ENCODE measurements at places on chromosomes 1 and 21. TPM values are rescaled to one million over a fixed set of nuclear protein-coding genes. Genes with fewer than 3 reads are reported as not detected.

Gene TEX38
- 0.27 TPM for polyA plus RNA-seq

Gene S100A14
- 18.7 TPM for polyA plus RNA-seq

Gene GJB5
- not detected for polyA plus RNA-seq

Gene MMEL1
- polyA plus RNA-seq, result 2.7 TPM

Gene RIPK4
- polyA plus RNA-seq, result 22.4 TPM

Gene CASZ1
- polyA plus RNA-seq, result 24.5 TPM

DNA sequence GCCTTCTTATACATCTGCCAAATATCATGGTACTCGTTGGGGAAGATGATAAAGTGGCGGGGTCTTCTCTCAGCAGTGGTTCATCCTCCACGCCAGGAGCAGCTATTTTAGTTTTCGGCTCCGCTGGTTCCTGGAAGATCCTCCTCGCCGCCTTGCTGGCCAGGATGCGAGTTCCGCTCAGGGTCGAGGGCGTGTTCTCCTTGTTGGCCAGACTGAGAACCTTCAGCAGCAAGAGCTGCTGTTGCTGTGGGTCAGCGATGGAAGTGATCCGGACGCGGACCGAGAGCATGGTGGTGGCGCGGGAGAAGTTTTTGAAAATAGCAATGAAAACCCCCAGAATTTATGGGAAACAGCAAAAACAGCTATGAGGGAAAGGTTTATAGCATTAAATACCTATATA lies 11.4 kb upstream of the CFAP126 start:
- DNase-seq, result no peak

DNA sequence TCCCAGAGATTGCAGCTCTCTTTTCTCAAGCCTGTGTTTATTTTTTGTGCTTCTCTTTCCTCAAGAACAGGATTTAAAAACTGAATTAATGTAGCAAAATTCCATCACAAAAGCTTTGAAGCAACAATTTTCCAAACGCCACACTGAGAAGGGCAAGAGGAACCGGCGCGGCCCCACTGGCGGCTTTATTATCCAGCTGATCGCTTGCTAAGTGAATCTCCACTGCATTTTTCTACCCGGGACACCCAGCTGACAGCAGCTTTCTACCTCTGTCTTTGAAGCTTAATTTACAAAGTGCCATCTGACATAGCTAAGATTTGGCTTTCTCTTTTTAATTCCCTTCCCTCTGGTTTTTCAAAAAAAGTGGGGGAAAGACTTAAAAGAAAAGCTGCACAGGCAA lies 369.3 kb upstream of the C1orf174 start:
- no peak for DNase-seq

DNA sequence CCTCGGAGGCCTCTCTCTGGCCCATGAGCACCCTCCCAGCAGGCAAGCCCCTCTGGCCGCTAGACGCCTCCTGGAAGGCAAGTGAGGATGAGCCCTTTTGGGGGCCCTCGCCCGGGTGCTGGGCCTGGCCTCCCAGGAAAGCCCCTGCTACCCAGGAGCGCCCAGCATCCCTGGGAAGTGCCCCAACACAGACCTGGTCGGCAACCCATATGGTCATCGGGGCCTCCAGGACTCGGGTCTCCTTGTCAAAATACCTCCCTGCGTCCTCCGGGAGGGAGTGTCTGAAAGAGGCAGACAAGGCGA lies 21.0 kb upstream of the TMEM52 start:
- no peak for DNase-seq

GRCh38 chr21:35556536-35556935 lies 503.8 kb downstream of the SETD4 start:
- no peak for DNase-seq

DNA sequence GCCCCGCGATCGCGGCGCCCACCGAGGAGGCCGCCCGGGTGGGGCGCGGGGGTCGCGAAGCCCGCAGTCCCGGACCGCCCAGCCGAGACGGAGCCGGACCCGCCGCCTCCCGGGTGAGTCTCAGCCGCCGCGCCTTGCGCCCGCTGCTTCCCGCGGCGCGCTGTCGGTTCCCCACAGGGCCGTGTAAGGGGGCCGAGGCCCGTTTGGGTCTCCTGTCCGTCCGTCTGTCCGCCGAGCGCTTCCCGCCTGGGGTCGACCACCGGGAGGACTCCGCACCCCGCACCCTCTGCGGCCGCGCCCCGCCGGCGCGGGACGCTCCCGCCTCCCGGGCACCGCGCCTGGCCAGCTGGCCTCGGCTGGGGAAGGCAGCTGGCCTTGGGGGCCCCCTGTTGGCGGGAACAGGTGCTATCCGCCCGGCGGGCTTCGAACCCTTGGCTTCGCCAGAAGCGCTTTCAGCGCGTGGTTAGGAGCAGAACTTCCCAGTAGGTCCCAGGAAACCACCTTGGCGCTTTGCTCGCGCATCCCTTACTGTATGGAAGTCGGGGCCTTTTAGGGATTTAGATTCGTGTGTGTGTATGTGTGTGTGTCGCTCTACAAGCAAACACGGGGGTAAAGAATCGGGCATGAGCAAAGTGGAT lies 414 bp downstream of the TMEM51 start:
- DNase-seq, result no peak

GRCh38 chr1:16155537-16156410 lies at the start of gene EPHA2:
EPHA2 (minus strand) TSS chr1:16156069; CDS start chr1:16155932, 137 bp downstream.
- DNase-seq, result peak; percentile 83

DNA sequence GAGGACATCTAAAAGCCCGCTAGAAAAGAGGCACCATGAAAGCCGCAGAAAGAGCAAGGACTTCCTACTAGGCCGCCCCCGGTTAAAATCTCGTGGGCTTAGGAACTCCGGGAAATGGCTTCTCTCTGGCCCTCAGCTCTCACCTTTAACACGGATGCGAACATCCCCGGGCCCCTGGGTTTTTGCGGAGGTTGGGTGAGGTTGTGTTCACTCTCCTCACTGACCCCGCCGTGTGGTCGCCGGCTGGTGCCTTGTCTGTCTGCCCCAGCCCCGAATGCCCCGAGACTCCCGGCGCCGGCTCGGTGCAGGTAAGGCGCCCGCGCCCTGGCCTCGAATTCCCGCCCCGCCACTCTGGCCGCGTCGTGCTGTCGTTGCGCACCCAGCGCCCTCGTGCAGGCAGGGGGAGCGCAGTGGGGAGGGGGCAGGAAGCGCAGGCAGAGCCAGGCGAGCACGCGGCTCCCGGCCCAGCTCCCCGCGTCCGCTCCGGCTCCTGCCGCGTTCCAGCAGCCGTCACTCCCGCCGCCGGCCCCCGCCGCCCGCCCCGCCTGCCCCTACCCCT lies at the start of gene SHISAL2A:
TSS of gene SHISAL2A (plus strand) at position 437 of the 559 bp plus-strand sequence. CDS start 326 bp downstream, outside the sequence.
- no peak for DNase-seq

DNA sequence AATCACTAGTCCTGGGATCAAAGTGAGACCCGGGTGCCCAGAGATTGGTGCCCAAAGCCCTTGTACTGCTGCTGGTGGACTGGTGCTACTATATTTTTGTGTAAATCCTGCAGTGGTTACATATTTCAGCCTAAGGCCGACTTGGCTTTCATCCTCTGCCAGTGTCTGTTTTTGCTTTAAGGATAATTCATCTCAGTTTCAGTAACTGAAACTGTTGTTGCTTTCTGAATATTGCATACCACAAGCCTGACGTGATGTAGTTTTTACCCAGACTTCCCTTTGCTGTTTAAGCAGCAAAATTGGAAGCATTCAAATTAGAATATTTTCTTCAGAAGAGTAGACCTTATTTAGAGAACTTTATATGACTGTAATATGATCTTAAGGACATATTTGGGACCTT lies 341.8 kb downstream of the RYR2 start:
- DNase-seq, result no peak

DNA sequence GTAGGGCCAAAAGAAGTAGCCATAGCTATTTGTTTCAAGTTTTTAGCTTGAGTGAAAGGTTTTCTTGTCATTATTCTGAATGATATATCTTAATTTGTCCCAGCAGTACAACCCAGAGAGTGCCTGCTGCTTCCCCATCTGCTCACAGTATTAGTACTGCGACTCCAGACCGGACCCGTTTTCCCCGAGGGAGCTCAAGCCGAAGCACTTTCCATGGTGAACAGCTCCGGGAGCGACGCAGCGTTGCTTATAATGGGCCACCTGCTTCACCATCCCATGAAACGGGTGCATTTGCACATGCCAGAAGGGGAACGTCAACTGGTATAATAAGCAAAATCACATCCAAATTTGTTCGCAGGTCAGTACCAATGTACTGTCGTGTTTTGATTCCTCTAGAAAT lies 37.2 kb upstream of the C1orf115 start:
- DNase-seq, result no peak

DNA sequence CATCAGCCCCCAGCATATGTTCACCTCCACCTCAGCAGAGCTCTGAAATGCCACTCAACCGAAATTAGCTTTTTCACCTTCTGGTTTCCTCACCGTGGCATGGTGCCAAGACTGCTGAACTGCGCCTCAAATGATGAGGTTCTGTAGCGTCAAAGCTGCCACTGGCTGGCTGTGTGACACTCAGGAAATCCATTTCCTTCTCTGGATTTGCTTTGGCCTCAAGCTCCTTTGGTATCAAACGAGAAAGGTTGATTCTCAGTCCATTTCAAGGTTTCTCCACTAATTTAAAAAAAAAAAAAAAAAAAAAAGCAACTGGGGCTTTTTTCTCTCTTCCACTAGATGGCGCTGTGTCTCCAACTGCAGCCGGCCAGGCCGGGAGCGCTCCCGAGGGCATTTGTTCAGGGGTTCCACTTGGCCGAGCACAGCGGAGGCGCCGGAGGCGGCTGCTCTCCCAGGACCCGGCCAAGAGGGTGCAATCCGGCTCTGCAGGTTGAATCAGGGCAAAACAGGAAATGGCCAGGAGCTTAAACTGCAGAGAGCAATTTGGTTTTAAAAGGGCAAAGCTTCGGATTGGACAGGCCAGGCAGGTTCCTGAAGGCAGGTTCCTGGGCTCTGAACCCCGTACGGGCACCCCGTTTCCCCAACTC lies 26.5 kb upstream of the PLA2G2C start:
- DNase-seq, result peak; percentile 66

- no peak for DNase-seq
These were observed 26.8 kb downstream of the LRRC53 start for GRCh38 chr1:74485622-74486021.

DNA sequence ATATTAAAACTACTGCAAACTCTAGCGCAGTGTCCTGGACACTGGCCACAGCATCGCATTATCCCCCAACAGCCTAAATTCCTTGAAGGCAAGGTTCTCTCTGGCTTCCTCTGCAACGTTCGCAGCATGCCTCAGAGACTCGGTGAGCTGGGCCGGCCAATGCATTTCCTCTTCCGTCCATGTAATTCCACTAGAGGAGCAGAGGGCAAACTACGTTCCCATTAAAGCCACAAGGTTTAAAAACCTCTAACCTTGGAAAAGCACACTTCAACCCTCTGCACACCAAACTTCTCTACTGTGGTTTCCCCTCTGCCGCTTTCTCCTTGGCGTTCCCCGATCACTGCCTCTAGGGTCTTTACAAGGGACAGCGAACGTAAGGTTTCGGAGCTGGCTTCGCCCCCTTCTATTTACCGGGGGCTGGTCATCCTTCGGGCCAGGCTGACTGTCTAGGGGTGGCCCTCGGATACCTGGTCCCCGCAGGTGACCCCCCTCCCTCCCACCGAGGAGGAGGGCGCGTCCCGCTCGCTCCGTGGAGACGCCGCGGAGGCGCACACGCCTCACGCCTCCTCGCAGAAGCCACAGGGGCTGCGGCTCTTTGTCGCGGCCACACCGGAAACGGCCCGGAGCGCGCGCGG lies 456 bp upstream of the SMYD2 start:
- DNase-seq, result peak; percentile 29

GRCh38 chr1:116195077-116195868 lies 84.1 kb downstream of the MAB21L3 start:
- no peak for DNase-seq

DNA sequence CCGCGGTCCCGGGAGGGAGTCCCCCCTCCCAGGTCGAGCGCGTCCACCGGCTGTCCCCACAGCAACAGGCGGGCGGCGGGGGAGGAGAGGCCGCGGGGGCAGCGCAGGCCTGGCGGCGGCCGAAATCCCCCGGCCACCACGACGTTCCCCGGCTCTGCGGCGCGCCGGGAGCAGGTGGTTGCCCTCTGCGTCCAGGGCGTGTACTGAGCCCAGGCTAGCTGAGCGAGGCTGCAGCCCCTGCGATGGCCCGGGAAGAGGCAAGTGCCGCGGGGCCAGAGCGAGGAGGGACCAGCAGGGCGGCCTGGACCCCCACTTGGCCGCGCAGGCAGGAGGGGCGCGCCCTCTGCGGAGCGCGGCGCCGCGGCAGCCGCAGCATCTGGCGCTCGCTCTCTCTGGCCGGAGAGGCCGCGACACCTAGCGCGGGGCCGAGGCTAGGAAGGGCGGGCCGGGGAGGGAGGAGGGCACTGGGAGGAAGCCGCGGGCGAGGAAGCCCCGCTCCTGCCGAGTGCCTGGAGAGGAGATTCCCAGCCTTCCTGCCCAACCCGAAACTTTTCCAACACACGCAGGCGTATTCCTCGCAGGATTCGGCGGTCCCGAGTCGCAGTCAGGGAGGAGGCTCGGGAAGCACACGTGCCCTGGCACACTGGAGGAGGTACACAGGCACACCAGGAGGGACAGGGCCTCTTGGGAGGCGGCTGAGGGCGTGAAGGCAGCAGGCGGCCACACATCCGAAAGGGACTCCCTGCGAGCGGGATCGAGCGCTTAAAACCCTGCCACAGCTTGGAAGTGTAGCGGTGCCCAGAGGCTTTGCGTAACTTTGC lies 4.9 kb upstream of the PROX1 start:
- DNase-seq, result no peak

GRCh38 chr1:1899266-1899966 lies 8.5 kb upstream of the GNB1 start:
- no peak for DNase-seq

DNA sequence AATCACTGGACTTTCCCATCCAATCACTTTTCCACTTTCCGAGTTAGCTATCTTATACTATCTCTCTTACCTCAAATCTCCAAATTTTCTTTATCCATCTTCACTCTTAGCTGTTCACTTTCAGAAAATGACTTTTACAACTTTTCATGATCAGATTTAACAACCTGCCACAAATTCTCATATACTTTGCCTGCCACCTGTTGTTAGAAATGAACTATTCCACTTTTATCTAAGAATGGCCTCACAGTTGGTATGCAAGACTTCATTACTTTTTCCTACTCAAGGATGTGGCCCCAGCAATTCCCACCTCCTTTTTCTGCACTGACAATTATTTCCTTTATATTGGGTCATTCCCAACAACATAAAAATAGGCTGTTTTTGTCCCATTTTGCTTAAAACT lies 93.6 kb upstream of the DEPDC1 start:
- no peak for DNase-seq

- no peak for DNase-seq
These were observed 21.7 kb downstream of the TCHHL1 start for GRCh38 chr1:152067150-152067549.

DNA sequence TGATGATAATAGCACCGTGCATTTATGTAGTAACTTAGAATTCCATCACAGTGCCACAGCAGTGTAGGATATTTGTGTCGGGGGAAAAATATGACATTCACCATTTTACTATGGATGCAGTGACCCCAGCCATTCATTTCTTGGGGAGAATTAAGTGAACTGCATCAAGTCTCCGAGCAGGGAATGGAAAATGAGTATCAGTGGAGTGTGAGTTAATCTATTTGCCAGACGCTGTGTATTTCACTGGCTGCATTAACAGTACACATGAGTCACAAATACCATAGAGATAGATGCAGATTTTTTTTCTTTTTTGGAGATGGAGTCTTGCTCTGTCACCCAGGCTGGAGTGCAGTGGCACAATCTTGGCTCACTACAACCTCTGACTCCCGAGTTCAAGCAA lies 33.8 kb upstream of the SLC45A1 start:
- DNase-seq, result no peak

Data from right renal pelvis (tissue), 4 donors.